ENCODE measurements at places on chromosomes 3 and 15.

- no peak for DNase-seq
Observed at GRCh38 chr3:20074226-20075063, 34.2 kb downstream of the KAT2B start.

- DNase-seq = no peak
Observed at GRCh38 chr3:30448450-30449289, 157.7 kb upstream of the TGFBR2 start.

- no peak for DNase-seq
Observed at GRCh38 chr3:104909198-104909597, 457.5 kb upstream of the ALCAM start.

DNA sequence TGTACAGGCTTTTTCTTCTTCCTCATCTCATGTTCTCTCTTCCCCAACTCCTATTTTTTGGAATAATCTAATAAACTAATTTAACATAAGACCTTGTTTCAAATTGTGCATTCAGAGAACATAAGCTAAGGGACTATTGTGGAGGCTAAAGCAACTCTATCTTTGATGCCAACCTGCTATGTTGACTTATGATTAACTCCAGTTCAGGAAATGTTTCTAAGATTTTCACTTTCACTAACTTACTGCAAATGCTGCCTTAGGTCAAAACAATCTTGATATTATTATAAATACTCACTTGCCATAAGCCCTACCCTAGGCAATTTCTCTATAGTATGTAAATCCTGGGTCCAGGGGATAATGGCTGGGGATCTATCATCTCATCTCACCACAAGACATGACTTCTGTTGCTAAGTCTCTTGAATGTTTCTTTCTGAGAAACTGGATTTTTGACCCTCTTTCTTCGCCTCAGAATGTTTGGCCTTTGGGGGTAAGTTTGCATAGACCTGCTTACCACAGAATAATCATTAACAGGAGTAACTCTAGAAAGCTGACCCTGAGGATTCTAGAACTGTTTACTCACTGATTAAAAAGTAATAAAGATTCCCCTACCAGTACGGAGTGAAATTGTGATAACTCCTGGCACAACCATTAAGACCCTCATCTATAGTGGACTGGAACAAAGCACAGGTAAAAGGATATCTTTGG is 768.1 kb downstream of the GBE1 start:
- no peak for DNase-seq

GRCh38 chr3:110881069-110881468 is 190.5 kb upstream of the NECTIN3 start:
- DNase-seq = no peak
